ENCODE measurements at places on chromosomes 5 and 9. TPM values are rescaled to one million over a fixed set of nuclear protein-coding genes. Genes with fewer than 3 reads are reported as not detected.

- DNase-seq = no peak
Observed at GRCh38 chr5:126680191-126680817, 79.6 kb downstream of the PHAX start.

DNA sequence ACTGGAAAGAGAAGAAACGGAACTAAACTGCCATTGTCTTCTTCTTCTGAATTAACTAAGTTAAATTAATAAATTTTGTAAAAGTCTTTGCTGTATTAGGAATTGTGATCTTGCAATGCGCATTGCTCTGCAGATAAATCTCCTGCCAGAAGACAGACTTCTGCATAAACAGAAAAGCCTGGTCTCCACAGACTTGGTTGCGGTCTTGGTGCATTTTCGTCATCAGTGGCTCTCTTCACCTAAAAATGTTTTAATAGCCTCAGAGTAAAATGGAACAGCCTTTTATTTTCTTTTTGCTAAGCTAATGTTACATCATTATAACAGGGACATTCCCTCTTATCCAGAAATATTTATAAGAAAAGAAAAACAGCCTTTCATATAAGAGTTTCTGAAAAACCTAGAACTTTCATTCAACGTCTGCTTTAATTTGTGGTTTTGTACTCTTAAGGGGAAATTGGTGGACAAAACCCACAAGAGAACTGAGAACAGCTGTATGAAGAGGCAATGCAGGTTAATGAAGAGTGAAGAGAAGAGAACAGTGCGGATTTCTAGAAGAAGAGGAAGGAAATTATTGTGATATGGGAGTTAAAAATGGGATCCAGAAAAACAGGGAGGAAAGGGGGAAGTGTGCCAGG is 10.1 kb downstream of the IFNA5 start:
- DNase-seq = no peak

DNA sequence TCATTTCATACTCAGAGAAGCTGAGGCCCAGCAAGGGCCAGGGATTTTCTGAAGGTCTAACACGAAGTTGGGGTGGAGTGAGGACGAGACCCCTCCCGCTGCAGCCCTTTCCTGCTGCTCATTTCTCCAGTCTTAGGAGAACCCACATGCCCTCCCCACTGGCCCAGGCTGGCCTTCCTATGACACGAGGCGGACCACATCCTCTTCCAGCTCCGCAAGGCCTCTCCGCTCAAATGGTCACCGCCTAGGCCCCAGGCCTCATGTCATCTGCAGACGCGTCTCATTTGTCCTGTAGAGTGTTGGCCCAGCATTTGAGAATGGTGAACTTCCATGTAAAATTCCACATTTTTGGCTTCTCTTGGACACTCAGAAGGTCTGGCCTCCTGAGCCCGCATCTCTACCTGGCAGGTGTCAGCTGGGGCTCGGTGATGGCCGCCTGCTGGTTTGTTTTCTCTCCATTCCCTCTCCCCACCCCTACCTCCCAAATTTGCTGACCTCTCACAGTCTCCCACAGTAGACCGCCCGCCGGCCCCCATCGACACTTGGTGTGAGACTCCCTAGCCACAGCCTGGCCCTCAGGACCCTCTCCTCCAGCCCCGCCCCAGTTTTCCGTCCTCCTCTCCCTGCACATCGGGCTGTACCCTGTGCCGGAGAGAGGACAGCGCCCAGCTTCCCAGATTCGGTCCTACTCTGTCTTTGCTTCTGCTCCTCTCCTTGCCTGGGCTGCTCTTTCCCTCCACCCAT is 51.7 kb downstream of the ERGIC1 start:
- no peak for DNase-seq

DNA sequence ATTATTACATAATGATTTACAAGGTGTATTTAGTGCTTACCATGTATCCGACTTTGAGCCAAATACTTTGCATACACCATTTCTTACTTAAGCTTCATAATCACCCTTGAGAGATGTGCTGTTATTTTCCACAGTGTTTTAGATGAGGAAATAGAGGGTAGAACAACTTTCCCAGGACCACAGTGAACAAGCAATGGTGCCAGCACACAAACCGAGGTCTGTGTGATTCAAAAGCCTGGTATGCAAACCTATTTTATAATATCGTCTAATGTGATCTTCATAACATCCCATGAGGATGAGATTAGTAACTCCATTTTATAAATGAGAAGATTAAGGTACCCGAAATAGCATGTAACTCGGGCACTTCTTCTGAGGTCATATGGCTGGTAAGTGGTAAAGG is 294.7 kb downstream of the NSG2 start:
- DNase-seq = no peak

- no peak for DNase-seq
Observed at GRCh38 chr9:130287736-130288135, 22.2 kb downstream of the HMCN2 start.

- DNase-seq = no peak
Observed at GRCh38 chr5:153523211-153523610, 32.7 kb downstream of the GRIA1 start.

The PCDHGA3 gene
- polyA plus RNA-seq = not detected

Data from naive thymus-derived CD4-positive, alpha-beta T cell (primary cell).